ENCODE measurements at places on chromosomes 5 and 9.

DNA sequence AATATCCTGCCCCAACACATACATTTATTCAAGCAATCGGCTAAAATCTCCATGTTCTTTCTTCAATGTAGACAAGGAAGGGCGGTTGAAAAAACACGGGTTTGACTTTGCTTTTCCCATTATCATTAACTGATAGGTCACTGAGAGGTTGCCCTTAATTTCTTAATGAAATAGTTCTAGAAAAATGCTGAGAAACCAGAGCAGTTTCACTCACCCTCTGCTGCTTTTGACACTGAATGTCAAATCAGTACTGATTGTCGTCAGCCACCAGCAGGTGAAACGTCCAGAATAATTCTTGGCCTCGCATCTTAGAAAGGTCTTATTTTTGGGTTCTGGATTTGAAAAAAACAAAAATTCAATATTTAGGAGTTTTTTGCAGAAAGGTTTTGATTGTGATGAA lies 8.1 kb downstream of the IL12B start:
- DNase-seq, result no peak

DNA sequence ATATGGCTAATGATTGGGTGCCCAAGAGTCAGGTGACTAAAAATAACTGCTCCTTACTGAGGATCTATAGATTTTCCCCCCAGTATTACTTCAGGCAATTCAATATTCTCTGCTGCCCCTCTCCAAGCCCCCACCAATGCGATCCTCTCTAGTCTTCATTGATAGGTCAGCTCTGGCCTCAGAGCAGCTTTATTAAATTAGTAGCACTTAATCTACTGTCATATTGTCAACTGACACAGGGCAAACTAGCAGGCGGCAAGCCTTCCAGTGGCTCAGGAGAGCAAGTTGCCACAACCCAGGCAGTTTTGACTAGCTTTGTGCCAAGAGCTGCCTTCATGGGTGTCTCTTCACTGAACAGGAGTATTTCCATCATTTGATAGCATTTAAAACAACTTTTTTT lies 462.9 kb downstream of the BNC2 start:
- no peak for DNase-seq

DNA sequence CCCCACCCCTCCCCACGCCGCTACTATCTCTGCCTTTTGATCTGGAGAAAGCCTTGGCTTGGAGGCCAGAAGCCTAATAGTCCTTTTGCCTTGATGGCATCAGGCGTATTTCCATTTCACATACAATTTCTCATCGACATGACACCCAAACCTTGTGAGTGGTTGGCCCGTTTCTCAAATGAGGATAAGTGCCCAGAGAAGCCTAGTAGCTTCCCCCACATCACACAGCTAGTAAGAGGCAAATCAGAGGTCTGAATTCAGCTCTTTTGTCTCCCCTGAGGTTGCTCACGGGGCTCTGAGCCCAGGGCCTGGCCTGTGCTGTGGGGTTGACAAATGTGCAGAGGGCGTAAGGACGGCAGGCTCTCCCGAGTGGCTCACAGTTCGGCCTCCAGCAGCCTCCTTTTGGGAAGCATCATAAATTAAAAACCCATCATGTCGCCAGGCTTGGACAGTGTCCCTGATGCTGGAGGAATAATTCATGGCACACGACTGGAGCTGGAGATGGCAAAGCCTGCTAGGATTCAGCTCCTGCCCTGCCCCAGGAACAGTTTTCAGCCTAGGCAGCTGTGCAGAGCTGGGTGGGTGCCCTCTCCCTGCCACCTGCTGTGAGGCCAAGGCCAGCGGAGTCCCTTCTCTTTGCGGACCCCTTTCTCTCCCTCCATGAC lies 263.8 kb downstream of the NSG2 start:
- DNase-seq, result no peak

DNA sequence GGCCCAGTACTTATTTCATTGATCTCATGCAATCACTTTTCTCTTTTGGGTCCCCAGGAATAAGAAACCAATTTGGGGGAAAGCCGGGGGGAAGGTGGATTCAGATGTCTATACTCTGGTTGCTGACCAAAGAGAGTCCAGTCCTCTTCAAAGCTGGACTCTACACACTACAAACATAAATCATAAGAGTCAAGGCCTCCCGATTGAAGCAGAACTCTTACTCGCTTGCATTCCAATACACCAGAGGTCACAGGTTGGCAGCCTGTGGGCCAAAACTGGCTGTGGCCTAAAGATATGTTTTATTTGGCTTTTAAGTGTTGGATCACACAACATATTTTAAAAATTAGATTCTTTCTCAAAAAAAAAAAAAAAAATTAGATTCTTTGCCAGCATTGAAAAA lies 311.4 kb upstream of the MSX2 start:
- DNase-seq, result no peak

DNA sequence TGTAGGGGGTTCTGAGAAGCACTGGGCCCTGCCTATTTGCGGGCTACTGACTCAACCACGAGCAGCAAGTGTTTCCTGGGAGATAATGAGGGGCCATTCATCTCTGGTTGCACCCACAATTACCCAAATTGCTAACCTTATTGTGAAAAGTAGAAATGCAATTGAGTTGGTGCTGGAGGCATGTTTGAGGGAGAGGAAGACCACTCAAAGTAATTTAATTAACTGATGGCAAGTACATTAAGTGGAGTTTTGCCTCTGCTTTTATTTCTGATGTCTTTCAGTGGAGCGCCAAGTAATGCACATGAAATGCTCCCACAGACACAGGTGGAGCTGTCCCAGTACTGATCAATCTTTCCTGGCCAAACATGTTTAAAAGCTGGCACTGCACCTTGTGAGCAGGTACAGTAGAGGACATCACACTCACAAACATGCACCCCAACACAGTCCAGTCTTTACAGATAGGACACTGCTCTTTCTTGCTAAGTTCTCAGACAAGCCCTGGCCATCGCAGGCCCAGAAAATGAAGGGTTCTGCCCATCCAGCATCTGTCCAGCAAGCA lies 195.4 kb downstream of the HSPA4 start:
- DNase-seq, result no peak

DNA sequence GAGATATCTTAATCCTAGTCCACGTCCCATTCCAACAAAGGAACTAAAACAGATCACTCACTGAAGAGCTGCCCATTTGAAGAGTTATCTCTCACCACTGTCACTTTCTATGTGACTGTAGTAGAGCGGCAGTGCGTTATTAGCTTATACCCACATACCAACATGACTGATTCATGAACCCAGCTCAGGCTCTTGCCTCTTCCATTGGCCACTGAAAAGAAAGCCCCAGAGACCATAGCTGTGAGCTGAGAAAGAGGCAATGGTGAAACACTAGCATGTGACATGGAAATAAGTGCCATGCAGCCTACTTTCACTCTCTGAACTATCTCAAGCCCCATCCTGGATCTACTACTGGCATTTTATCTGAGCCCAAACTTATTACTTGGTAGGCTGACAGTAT lies 151.7 kb upstream of the MOCS2 start:
- no peak for DNase-seq

- no peak for DNase-seq
Measured at GRCh38 chr5:27532305-27532704, 493.9 kb upstream of the CDH9 start.

GRCh38 chr5:1278656-1279442 lies 16.0 kb downstream of the TERT start:
- DNase-seq, result no peak

GRCh38 chr5:164335837-164336236 lies 830.4 kb downstream of the MAT2B start:
- no peak for DNase-seq

DNA sequence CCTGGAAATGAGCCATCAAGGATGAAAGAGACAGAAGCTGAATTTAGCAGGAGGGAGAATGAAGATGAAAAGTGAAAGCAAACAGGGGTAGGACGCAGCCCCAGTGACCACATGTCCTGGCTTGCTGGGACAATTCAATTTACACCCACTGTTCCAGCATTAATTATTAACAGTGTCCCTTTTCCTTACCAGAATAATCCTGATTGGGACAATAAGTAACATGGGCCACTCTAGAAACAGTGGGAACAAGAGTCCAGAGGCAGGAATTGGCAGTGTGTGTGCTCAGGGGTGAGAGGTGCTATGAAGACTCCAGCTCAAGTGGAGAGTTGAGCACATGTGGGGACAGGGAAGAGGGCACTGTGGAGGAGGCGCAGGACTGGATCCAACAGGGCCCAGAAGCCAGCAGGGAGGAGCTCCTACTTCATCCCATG lies 147.1 kb downstream of the C5orf15 start:
- DNase-seq, result no peak

DNA sequence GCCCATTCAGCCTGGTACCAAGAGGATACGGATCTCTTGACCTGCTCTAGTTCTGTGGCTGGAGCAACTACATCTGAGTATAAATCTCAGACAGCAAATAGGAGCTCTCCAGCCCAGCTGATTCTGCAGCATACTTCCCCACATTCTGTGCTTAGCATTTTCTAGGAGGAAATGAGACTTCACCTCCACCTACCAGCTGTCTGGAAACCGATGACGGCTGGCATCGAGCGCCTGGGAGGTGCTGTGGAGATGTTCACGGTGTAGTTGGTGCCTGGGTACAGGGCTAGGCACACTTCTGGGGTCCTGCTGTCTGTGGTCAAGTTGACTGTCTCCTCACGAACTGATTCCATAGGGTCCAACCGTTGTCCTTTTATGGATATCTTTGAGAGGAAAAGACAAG lies 63.6 kb downstream of the SUSD1 start:
- DNase-seq, result no peak

DNA sequence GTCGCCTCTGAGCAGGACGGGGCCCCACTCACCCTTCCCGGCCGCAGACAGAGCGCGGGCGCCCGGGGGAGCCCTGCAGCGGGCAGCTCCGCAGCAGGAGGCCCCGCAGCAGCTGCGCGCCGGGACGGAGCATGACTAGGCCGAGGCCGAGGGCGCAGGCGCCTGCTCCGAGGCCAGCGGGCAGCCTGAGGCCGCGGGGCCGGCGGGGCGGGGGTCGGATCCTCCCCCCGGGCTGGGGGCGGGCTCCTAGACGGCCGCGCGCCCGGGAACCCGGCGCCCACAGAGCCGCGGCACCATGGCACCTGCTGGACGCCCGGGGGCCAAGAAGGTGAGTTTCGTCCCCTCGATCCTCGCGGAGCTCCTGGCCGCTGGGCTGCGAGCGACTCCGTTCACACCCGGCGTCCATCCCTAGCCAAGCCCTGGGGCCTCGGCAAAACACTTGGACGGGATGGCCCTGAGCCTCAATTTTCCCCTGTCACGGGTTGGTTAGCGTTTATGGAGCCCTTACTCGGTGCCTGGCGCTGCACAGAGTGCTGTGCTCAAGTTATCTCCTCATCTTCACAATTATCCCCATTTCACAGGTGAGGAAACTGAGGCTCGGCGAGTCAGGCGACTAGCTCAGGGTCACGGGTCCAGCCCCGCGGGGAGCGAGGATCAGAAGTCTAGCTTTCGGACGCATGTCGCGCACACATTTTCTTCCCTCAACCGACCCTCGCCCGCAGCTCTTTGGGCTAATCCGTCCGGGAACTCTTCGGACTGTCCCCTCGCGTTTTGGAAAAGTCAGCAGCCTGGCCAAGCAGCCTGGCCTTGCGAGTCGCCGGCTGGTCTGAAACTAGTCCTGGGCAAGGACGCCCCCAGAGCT lies at the start of the genes BHMT2 and DMGDH:
BHMT2 (plus strand) TSS at position 280 of the 862 bp plus-strand sequence; CDS start at position 296, 16 bp downstream.
DMGDH (minus strand) TSS at position 187 of the 862 bp plus-strand sequence; CDS start at position 133, 54 bp downstream.
- DNase-seq, result no peak

GRCh38 chr5:14063138-14063537 lies 80.0 kb upstream of the TRIO start:
- no peak for DNase-seq

DNA sequence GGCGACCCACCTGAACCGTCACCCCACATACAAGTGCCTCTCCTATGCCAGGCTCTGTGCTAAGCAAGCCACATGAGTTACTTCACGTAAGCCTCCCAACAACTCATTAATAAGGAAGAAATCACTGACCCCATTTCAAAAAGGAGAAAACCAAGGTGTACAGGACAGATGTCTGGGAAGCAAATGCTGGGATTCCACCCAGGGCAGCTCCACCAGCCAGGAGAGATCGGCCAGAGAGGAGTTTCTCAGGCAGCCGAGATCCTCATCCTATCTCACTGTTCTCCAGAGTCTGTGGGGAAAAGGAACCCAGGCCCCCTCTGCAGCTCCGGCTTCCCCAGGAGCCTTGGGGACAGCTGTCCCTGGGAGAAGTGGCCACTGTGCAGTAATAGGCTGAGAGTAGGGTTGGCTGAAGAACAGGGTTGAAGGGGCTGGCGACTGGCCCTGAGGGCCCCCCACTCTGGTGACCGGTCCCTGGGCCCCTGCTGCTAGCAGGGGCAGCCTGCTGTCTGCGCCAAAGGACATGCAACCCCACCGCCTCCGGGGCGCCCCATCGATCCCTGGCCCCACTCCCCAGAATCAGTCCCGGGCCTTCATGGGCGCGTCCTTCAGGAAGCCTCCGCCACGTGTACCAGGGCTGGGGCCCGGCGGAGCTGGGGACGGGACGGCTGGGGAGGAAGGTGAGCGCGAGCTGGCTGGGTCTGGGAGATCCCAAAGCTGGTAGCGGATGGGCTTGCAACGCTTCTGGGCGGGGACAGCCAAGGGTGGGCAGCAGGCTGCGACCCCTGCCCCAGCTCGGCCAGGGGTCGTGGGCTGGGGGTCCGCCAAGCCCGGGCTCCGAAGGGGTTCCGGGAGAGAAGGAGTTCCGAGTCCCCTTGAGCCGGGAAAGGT lies 44.1 kb upstream of the STXBP1 start:
- DNase-seq, result no peak

DNA sequence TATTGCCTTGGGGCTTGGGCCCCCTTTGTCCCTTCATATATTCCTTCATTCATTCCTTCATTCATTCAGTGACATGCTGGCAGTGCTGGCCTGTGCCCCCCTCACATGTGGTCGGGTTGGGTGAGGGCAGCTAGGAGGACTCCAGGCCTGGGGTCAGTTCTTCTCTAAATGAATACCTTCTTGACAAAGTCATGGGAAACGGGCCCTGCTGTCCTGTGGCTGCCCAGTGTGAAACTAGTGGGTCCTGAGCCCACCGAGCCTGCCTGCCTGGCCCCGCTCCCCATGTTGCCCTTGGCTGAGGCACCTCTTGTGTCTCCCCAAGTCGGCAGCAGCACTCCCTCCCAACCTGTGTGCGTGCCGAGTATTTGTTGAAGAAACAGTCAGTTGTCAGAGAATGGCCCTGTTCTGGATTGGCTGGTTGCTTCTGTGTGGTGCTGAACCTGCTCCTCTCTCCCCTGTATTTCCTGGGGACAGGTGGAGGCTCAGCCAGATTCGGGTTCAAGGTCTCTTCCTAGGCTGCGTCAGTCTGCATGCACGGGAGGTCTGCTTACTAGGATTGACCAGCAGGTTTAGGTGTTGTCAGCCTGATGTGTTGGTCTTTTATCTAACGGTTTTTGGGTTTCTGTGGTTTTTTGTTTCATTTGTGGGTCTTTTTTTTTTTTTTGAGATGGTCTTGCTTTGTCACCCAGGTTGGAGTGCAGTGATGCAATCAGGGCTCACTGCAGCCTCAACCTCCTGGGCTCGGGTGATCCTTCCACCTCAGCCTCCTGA lies 3.0 kb upstream of the CEL start:
- no peak for DNase-seq

GRCh38 chr5:142925795-142926194 lies 155.6 kb downstream of the ARHGAP26 start:
- DNase-seq, result no peak
